ENCODE measurements at places on chromosomes 1 and 21. TPM values are rescaled to one million over a fixed set of nuclear protein-coding genes. Genes with fewer than 3 reads are reported as not detected.

DNA sequence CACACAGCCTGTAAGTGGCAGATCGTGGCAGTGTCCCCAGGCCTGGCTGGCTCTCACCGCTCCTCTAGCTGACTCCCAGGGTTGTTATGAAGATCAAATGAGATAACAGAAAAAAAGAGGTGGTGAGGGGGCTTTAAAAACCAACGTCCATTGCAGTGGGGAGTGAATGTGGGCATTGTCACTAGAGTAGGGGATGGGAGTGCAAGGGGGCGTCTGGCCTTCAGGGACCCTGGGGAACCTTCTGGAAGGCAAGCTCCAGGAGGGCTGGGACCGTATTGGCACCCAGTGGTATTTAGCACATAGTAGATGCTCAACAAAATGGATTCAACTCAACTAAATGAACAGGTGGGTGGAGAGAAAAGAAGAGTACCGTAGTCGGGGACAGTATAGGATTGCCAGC lies 3.4 kb downstream of the PLA2G2D start:
- no peak for DNase-seq

Gene GNG12
- total RNA-seq, result 31.9 TPM

DNA sequence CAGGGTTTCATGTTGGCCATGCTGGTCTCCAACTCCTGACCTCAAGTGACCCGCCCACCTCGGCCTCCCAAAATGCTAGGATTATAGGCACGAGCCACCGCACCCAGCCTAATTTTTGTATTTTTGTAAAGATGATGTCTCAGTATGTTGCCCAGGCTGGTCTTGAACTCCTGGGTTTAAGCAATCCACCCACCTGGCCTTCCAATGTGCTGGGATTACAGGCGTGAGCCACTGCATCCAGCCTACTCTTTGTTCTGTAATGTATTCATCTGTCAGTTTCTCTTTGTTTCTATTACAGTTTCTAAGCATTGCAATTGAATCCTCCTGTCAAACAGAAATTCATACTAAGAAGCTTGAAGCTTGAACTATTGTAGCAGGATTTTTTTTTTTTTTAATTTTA lies 54.8 kb upstream of the RCC1 start:
- no peak for DNase-seq

GRCh38 chr1:159800177-159800930 lies 1.8 kb upstream of the FCRL6 start:
- DNase-seq, result no peak

DNA sequence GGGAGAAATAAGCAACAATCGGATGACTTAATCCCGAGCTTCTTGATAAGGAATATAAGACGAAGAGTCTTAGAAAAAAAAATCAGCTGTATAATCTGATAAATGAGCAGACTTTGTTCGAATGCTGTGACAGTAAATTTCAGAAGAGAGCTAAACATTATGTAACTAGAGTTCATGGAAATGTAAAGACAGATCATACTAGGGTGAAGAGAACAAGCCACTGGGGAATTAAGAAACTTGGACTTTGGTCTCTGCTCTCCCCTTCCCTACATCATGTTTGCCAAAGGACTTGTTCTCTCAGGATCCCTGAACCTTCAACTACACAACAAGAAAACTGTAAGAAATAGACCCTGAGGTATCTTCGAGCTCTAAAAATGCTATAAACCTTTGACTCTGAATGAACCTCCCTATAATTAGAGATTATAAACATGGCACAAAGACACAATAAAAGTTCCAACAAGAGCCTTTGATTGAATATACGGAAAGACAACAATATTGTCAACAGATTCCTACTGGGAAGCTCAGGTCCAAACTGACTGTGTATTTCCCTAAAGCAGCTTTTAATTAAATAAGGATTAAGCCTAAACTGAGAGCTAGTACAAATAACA lies 27.5 kb downstream of the FRRS1 start:
- DNase-seq, result no peak

DNA sequence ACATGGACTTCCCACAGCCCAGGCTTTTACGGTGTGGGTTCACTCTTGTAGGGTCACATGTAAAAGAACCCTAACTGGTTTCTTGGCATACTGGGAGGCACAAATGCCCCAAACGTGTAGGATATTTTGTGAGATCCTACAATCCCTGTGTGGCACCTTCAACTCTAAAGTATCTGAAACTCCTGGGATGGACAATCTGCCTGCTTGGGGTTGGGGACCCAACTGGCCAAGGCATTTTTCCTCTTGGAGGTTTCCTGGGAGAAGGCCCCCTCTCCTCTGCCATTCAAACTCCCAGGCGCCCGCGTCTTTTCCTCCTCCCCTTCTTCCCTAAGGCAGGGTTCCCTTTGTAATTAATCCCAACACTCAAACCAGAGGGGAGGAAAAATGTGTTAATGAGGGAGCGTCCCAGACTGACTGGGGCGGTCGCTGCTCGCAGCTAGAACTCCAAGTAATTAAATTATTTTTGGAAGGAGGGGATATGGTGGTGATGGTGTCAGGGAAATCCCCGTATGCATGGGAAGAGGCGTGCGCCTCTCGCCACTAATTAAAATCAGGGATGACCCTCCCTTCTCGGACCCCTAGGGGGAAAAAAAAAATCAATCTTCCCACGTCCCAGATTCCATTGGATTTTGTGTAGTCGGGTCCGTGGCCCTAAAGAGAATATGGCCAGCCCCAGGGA lies 681 bp upstream of the VANGL2 start:
- DNase-seq, result no peak

Gene ATP8B2
- total RNA-seq, result 11.0 TPM

GRCh38 chr1:153985341-153985912 lies 712 bp downstream of the RAB13 start:
- DNase-seq, result peak; percentile 60

DNA sequence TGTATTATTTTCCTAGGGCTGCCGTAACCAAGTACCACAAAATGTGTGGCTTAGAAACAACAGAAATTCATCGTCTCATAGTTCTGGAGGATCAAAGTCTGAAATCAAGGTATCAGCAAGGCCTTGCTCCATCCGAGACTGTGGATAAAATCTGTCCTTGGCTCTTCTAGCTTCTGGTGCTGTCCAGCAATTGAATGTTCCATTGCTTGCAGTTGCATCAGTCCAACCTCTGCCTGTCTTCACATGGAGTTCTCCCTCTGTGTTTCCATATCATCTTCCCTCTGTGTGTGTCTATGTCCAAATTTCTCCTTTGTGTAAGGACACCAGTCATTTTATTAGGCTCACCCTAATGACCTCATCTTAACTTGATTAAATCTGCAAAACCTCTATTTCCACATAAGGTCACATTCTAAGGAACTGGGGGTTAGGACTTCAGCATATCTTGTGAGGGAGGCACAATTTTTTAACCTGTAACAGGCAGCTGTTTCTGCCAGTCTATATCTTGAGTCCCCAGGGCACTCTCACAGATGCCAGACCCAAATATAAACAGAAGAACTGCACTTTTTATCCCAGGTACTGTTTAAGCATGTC lies 84.2 kb downstream of the ERG start:
- no peak for DNase-seq

Gene TMEM52
- 2.1 TPM for total RNA-seq

DNA sequence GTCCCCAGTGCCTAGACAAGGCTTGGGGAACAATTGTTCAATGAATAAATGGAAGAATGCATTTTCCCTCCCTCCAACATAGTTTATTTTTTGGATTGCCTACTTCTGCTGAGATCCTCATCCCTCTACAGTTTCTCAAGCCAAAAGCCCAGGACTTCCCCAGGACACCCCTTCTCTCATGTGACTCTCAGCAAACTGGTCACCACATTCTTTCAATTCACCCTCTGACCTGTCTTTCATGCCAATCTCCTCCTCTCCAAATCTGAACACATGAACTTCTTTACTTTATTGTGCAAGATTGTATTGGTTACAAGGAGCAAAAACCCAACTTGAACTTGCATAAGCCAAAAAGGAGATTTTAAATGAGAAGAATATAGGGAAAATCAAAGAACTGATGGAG lies 103.2 kb upstream of the JUN start:
- no peak for DNase-seq

GRCh38 chr1:192580351-192580962 lies 4.9 kb downstream of the RGS1 start:
- DNase-seq, result no peak

DNA sequence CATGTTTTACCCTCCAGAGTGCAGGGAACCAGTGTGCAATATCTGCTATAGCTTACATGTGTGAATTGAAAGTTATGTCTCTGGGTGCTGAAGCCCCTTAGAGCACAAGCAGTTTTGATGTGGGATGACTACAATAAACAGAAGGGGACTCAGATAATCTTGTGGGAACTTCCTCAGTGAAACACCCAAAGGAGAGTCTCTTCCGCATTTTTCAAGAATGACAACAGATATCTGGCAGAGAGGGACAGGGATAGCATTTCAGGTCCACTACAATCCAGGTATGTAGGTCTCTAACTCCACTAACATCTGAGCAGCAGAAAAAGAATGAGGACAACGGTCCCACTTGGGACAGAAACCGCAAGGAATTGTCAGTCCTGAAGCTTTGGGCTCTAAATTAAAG lies 67.6 kb upstream of the PDE4B start:
- DNase-seq, result no peak

DNA sequence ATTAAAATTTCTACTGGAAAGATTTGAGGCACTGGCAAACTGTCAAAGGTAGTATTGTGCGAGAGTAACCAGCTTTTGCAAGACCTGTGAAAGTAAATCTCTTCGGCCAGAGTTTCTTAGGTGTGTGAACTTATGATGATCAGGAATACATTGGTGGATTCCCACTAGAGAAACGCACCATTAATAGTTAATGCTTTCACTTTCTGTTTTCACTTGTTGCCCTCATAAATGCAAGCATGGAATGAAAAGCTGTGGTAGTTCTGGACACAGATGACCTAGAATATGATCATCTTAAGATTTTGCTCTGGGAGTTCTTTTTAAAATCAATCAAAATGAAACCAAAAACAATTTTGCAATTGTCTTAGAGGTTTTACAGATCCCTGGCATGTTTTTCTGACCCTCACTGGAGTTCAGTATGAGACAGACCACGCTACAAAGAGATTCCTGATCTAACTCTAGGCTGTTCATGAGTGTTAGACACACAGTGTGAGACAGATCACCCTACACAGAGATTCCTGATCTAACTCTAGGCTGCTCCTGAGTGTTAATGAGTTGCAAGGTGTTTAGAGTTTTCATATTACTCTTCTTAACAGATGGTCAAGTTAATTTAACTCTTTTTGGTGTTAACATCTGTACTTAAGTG lies 98.8 kb downstream of the SDCCAG8 start:
- no peak for DNase-seq

Gene C1QC
- total RNA-seq, result 110 TPM

DNA sequence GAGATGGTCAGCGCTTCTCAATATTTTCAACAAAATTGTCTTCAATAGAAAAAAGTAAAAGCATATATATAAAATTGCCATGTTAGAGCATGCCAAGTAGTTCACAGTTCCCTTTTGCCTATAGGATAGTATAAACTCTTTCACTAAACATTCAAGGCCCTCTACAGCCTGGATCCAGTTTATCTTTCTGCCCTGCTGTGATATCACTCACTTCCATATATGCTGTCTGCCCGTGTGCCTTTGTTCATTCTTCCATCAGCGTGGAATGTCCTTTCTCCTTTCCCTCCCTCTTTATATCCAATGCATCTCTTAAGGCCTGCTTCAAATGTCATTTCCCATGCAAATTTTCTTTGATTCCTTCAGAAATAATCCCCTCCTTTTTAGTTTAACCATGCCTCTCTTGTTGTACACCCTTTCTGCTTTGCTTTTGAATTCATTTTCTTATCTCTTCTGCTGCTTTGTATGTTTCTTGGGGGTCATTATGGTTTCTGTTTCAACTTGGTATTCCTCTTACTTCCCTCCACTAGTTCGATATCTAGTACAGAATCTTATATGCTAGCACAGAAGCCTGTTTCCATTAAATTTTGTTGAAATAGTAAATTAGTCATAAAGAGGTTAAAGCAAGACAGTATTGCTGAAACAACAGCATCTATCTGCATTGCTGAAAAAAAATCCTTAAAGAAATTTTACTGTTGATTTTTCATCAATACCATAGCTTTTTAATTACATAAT lies 44.7 kb downstream of the XCL2 start:
- DNase-seq, result no peak

- DNase-seq, result peak; percentile 24
These were observed 39.9 kb downstream of the CRYAA start for GRCh38 chr21:43208561-43209332.

DNA sequence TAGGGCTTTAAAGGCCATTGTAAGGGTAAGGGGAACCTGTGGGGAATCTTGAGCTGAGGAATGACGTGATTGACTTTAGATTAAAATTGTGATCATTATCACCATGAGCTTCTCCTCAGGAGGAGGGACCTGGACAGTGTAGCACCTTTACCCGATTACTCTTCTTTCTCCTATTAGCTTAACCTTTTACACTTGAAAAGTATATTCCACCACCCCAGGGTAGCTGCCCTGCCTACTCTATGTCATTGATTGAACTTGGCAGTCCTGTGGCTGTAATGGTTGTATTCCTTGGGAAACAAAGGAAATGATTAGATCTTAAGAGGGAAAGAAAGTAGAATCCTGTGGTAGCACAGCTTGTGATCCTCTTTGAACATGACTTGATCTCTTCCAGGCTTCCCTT lies 47.7 kb downstream of the CACHD1 start:
- DNase-seq, result no peak

Gene GBP5
- 1.7 TPM for total RNA-seq

GRCh38 chr21:45002381-45003204 lies 62.8 kb downstream of the SLX9 start:
- DNase-seq, result no peak

DNA sequence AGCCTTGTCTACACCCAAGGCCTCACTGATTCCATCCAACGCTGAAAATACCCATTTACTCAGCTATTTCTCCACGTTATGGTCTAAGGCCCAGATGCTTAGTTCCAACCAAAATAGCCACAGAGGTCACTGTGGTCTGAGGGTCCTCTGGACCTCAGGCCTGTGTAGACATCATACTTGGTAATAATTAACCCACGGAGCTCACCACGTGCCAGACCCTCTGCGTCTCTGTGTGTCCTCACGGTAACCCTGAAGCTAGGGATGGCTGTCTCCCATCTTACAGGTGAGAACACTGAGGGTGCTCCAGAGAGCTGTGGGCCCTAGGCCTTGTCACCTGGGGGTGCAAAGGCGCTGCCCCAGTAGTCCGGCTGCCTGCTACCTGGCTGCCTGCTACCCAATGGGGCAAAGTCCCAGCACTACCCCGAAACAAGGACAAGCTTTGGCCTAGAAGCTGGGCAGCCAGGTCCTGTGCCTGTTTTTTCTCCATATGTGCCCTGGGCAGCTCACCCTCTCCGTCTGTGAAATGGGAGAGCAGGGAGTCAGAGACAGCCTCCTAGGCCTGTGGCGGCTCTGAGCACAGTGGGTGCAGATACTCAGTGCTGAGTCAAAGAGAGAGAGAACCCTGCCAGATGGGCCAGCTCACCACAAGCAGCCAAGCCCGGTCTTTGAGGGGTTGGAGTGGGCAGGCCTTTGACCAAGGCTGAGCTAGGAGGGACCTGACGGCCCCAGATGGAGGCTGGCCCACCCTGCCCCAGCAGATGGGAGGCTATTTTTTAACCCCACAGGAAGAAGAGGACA lies 17.0 kb upstream of the RUNX3 start:
- peak; percentile 22 for DNase-seq

Data from Right ventricle myocardium superior (tissue), 1 donor.